Pancreas (tissue), 10 donors: ENCODE measurements at places on chromosomes 3 and 15. TPM values are rescaled to one million over a fixed set of nuclear protein-coding genes. Genes with fewer than 3 reads are reported as not detected.

GRCh38 chr3:38232701-38233100, 32.9 kb upstream of the SLC22A13 start:
- H3K4me1 ChIP-seq, result no peaks in the 10 kb centered on the region
- no peaks in the 10 kb centered on the region for H3K27me3 ChIP-seq
- H3K4me3 ChIP-seq, result no peak overlapping the region
- H3K27ac ChIP-seq, result no peak overlapping the region
- DNase-seq, result no peak
- H3K36me3 ChIP-seq, result no peaks in the 10 kb centered on the region

- H3K36me3 ChIP-seq, result no peaks in the 10 kb centered on the region
- no peak overlapping the region for H3K4me3 ChIP-seq
- DNase-seq, result no peak
- no peaks in the 10 kb centered on the region for H3K4me1 ChIP-seq
- no peaks in the 10 kb centered on the region for H3K27me3 ChIP-seq
These were observed 39.4 kb upstream of the FRMD4B start for GRCh38 chr3:69425249-69425648.

The LRRC2 gene
- 0.85 TPM for polyA plus RNA-seq

DNA sequence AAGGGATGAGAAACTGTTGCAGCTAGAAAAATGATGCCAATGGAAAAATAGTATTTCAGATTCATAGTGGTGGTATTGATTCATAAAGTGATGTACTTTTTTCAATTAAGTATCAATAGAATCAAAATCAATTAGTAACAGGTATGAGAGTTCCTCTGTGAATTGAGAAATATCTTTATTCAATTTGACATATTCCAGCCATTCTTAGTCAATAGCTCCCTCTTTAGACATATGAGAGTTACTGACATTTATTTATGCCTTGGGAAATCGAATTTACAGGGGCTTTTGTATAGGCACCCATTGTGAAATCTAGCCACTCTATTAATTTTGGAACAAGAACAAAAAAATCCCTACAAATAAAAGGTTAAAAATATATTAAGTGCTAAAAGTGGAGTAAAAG, 386.9 kb upstream of the CNTN3 start:
- H3K27me3 ChIP-seq, result no peaks in the 10 kb centered on the region
- H3K4me3 ChIP-seq, result no peak overlapping the region
- H3K36me3 ChIP-seq, result no peaks in the 10 kb centered on the region
- no peaks in the 10 kb centered on the region for H3K4me1 ChIP-seq
- no peak overlapping the region for H3K27ac ChIP-seq

The BCL2A1 gene
- 0.77 TPM for polyA plus RNA-seq

- no peak for DNase-seq
- no peak overlapping the region for H3K27ac ChIP-seq
- no peaks in the 10 kb centered on the region for H3K4me1 ChIP-seq
- no peaks in the 10 kb centered on the region for H3K36me3 ChIP-seq
- no peaks in the 10 kb centered on the region for H3K27me3 ChIP-seq
- no peak overlapping the region for H3K4me3 ChIP-seq
These were observed 145.7 kb upstream of the MEIS2 start for GRCh38 chr15:37246065-37246464.

- H3K4me3 ChIP-seq, result no peak overlapping the region
- DNase-seq, result peak; percentile 45
- no peaks in the 10 kb centered on the region for H3K36me3 ChIP-seq
- H3K4me1 ChIP-seq, result no peaks in the 10 kb centered on the region
- H3K27ac ChIP-seq, result no peak overlapping the region
- no peaks in the 10 kb centered on the region for H3K27me3 ChIP-seq
These were observed 9.2 kb upstream of the ACSBG1 start for GRCh38 chr15:78243491-78243941.

DNA sequence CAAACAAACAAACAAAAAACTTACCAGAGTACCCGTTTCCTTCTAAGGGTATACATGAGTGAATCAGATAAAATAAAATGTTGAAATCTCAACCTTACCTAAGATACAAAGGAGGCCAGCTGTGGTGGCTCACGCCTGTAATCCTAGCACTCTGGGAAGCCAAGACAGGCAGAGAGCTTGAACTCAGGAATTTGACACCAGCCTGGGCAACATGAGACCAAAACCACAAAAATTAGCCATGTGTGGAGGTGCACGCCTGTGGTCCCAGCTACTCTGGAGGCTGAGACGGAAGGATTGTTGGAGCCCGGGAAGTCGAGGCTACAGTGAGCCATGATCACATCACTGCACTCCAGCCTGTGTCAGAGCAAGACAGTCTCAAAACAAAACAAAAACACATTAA, 11.0 kb upstream of the FAM219B start:
- no peak for DNase-seq
- H3K4me1 ChIP-seq, result no peaks in the 10 kb centered on the region
- no peak overlapping the region for H3K27ac ChIP-seq
- no peak overlapping the region for H3K4me3 ChIP-seq

The SATB1 gene
- polyA plus RNA-seq, result 12.6 TPM

GRCh38 chr15:89542369-89542768, 32.9 kb upstream of the TICRR start:
- no peak for DNase-seq
- H3K27me3 ChIP-seq, result no peaks in the 10 kb centered on the region
- no peaks in the 10 kb centered on the region for H3K36me3 ChIP-seq
- H3K4me1 ChIP-seq, result no peaks in the 10 kb centered on the region
- no peak overlapping the region for H3K27ac ChIP-seq
- no peak overlapping the region for H3K4me3 ChIP-seq

- no peaks in the 10 kb centered on the region for H3K36me3 ChIP-seq
- no peaks in the 10 kb centered on the region for H3K27me3 ChIP-seq
- H3K4me3 ChIP-seq, result no peak overlapping the region
- H3K4me1 ChIP-seq, result no peaks in the 10 kb centered on the region
- H3K27ac ChIP-seq, result no peak overlapping the region
These were observed 53.5 kb downstream of the CEMIP start for GRCh38 chr15:80832686-80833085.

- no peak overlapping the region for H3K4me3 ChIP-seq
- no peaks in the 10 kb centered on the region for H3K27me3 ChIP-seq
- H3K27ac ChIP-seq, result no peak overlapping the region
- H3K4me1 ChIP-seq, result peaks cover 3% of the 10 kb centered on the region
- no peaks in the 10 kb centered on the region for H3K36me3 ChIP-seq
These were observed 49.4 kb upstream of the SPATA12 start for GRCh38 chr3:57011022-57011421.

- no peaks in the 10 kb centered on the region for H3K36me3 ChIP-seq
- DNase-seq, result no peak
- no peaks in the 10 kb centered on the region for H3K4me1 ChIP-seq
- no peak overlapping the region for H3K27ac ChIP-seq
- H3K4me3 ChIP-seq, result no peak overlapping the region
- peaks cover 4% of the 10 kb centered on the region for H3K27me3 ChIP-seq
These were observed 3.2 kb upstream of the ANKRD63 start for GRCh38 chr15:40286061-40286532.

The RLBP1 gene
- polyA plus RNA-seq, result not detected

- H3K4me1 ChIP-seq, result no peaks in the 10 kb centered on the region
- H3K27me3 ChIP-seq, result no peaks in the 10 kb centered on the region
- no peak overlapping the region for H3K4me3 ChIP-seq
- H3K27ac ChIP-seq, result no peak overlapping the region
- peaks cover 6% of the 10 kb centered on the region for H3K36me3 ChIP-seq
These were observed 470.0 kb downstream of the SHQ1 start for GRCh38 chr3:72378287-72378686.

The XYLB gene
- 1.6 TPM for polyA plus RNA-seq

The KLHL40 gene
- polyA plus RNA-seq, result not detected

- no peaks in the 10 kb centered on the region for H3K36me3 ChIP-seq
- no peak for DNase-seq
- no peaks in the 10 kb centered on the region for H3K27me3 ChIP-seq
- H3K27ac ChIP-seq, result no peak overlapping the region
- H3K4me3 ChIP-seq, result no peak overlapping the region
These were observed 28.2 kb downstream of the CLEC3B start for GRCh38 chr3:45054196-45054857.

DNA sequence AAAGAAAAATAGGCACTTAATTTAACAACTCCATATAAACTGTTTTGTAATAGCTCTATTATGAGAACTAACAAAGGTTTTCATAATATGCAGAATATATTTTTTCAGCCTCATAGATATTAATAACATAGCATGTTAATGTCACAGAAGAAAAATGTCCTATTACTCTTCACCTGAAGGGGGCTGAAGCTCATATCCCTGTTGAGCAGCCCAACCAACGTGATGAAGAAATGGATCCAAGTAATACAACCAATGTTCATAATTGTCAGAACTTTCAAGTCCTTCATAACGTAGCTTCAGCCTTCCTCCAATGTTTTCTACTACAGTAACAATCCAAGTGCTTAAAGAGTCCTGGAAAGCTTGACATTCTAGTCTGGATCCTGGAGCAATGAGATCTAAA, 34.5 kb upstream of the STIMATE start:
- no peak overlapping the region for H3K27ac ChIP-seq
- H3K4me3 ChIP-seq, result no peak overlapping the region
- H3K4me1 ChIP-seq, result no peaks in the 10 kb centered on the region
- no peaks in the 10 kb centered on the region for H3K27me3 ChIP-seq

The PRICKLE2 gene
- polyA plus RNA-seq, result 1.5 TPM

DNA sequence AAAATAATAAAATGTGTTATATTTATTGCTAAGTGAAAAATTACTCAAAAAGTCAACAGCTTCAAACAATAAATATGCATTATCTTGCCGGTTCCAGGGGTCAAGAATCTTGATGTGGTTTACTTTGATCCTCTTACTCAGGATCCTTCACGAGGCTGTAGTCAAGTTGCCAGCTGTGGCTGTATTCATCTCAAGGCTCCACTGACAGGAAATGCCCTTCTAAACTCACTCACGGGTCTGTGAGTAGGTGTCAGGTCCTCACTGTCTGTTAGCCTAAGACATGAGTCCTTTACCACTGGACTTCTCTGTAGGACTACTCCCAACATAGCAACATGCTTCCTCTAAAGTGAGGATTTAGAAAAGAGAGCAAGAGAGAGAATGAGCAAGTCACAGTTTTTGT, 983.0 kb downstream of the SI start:
- H3K27me3 ChIP-seq, result no peaks in the 10 kb centered on the region
- H3K4me3 ChIP-seq, result no peak overlapping the region
- no peaks in the 10 kb centered on the region for H3K4me1 ChIP-seq
- no peak overlapping the region for H3K27ac ChIP-seq

The DLEC1 gene
- polyA plus RNA-seq, result 0.75 TPM

The CACNA2D2 gene
- 5.7 TPM for polyA plus RNA-seq

The OR5H6 gene
- polyA plus RNA-seq, result not detected

- H3K4me1 ChIP-seq, result no peaks in the 10 kb centered on the region
- DNase-seq, result no peak
- no peak overlapping the region for H3K4me3 ChIP-seq
- H3K27me3 ChIP-seq, result no peaks in the 10 kb centered on the region
These were observed 599.5 kb downstream of the FHIT start for GRCh38 chr3:60651799-60652198.

DNA sequence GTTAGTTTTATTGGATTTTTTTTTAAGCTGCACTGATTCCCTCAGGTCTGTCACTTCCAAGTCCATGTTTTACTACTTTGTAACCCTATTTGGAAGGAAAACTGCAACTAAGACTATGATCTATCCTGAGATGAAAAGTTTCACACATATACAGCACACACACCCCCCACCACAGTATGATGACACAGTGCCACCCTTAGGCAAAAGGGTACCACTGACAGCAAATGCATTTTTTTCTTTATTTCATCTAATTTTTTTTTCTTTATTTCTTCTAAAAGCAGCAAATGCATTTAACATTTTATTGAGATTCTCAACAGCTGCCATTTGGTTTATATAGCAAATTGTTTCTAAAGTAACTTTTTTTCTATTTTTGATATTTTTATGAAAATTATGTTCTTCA, 21.2 kb downstream of the NGRN start:
- no peak overlapping the region for H3K4me3 ChIP-seq
- no peaks in the 10 kb centered on the region for H3K36me3 ChIP-seq
- DNase-seq, result no peak
- H3K27ac ChIP-seq, result no peak overlapping the region

GRCh38 chr15:67660874-67661606, 118.5 kb downstream of the MAP2K5 start:
- DNase-seq, result no peak
- no peak overlapping the region for H3K4me3 ChIP-seq
- no peaks in the 10 kb centered on the region for H3K4me1 ChIP-seq
- no peaks in the 10 kb centered on the region for H3K36me3 ChIP-seq
